Spinal cord (tissue), 10 donors: ENCODE measurements at places on chromosomes 3 and 15.

DNA sequence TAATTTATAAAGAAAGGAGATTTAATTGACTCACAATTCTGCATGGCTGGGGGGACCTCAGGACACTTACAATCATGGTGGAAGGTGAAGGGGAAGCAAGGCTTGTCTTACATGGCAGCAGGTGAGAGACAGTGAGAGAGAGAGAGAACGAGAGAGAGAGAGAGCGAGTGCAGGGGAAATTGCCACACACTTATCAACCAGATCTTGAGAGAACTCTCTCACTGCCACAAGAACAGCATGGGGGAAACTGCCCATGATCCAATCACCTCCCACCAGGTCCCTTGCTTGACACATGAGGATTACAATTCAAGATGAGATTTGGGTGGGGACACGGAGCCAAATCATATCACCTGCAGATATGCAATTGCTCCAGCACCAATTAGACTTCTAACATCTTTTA is 7.1 kb upstream of the RPL39L start:
- DNase-seq: no peak

DNA sequence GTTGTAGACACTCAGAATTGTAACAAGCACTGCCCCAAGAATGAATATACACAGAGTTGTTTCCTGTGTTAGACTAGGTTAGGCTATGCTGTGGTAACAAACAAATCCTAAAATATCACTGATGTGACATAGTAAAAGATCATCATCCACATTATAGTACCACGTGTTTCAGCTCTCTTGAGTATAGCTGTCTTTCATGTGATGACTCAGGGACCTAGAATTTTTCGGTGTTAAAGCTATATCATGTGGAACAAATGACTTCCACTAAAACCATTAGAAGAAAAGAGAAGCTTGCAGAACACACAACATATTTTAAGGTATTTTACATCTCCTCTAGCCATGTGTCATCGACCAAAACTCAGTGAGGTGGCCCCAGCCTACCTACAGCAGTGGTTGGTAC is 307.9 kb upstream of the RBMS3 start:
- DNase-seq: no peak

GRCh38 chr3:108415661-108416060 is 94.7 kb downstream of the MYH15 start:
- DNase-seq: no peak

GRCh38 chr3:193016437-193016901 is 98.8 kb upstream of the MB21D2 start:
- peak; percentile 77 for DNase-seq

DNA sequence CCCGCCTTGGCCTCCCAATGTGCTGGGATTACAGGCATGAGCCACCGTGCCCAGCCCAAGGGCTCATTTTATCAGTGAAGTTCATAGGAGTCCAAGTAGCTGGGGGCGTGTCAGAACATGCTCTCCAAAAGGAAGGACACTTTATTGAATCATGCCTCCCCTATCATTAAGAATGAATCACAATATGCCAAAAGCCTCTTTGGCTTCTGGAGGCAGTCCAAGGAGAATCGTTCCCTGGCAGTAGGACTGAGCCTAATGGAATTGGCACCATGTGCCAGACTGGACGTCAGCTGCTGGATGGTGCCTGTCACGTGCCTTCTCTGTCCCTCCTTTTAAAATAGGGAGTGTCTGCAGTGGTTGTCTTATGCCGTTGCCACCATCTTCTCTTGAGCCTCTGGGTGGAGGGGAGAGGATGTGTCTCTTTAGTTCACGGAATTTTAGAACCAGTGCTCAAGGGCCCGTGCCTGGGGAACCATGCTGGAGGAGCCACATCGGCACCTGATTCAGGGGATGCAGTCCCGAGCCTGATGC is 234.7 kb upstream of the LYSMD4 start:
- no peak for DNase-seq

GRCh38 chr3:19543212-19543841 is 390.7 kb downstream of the EFHB start:
- DNase-seq: peak; percentile 39

- no peak for DNase-seq
These were observed 14.8 kb downstream of the GTPBP8 start for GRCh38 chr3:113005611-113006010.
